ENCODE measurements at places on chromosomes 4 and X. TPM values are rescaled to one million over a fixed set of nuclear protein-coding genes. Genes with fewer than 3 reads are reported as not detected.

DNA sequence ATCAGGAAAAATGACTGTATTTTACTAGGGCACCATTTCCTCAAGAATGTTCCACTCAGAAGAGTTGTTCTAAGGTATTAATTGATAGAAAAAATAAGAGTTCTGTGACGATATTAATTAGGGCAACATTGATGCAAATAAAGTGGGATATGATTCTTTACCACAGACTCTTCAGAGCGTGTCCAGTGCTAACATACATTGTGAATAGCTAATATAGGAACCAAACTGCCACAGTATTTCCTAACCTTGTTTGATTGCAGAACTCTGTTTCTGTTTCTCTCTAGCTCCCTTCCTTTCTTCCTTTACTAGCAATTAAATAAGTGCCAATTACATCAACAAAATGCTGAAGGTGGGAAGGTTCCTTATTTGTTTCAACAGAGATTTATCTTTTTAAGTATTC lies 154.1 kb upstream of the CPEB2 start:
- no peak overlapping the region for H3K27ac ChIP-seq
- DNase-seq = no peak

- H3K27me3 ChIP-seq = no peaks in the 10 kb centered on the region
- peak; percentile 55 for DNase-seq
- H3K27ac ChIP-seq = peak overlapping the region; percentile 96
- H3K36me3 ChIP-seq = no peaks in the 10 kb centered on the region
- H3K4me1 ChIP-seq = no peaks in the 10 kb centered on the region
These were observed 5.6 kb downstream of the MAOA start for GRCh38 chrX:43661521-43662240.

- H3K27me3 ChIP-seq = no peaks in the 10 kb centered on the region
- peak overlapping the region; percentile 98 for H3K27ac ChIP-seq
- no peaks in the 10 kb centered on the region for H3K36me3 ChIP-seq
These were observed 2.8 kb downstream of the STAG2 start for GRCh38 chrX:123964156-123964834.

Gene IQCM
- total RNA-seq = not detected

Gene NDNF
- 2.7 TPM for total RNA-seq

- no peaks in the 10 kb centered on the region for H3K4me1 ChIP-seq
- no peak overlapping the region for H3K27ac ChIP-seq
- no peak overlapping the region for H3K4me3 ChIP-seq
- no peak for DNase-seq
- H3K36me3 ChIP-seq = no peaks in the 10 kb centered on the region
These were observed 25.7 kb downstream of the PNMA5 start for GRCh38 chrX:152968193-152968592.
